ENCODE measurements at places on chromosomes 7 and 10.

- no peak for DNase-seq
Observed at GRCh38 chr7:30912986-30913811, 1.5 kb downstream of the AQP1 start.

DNA sequence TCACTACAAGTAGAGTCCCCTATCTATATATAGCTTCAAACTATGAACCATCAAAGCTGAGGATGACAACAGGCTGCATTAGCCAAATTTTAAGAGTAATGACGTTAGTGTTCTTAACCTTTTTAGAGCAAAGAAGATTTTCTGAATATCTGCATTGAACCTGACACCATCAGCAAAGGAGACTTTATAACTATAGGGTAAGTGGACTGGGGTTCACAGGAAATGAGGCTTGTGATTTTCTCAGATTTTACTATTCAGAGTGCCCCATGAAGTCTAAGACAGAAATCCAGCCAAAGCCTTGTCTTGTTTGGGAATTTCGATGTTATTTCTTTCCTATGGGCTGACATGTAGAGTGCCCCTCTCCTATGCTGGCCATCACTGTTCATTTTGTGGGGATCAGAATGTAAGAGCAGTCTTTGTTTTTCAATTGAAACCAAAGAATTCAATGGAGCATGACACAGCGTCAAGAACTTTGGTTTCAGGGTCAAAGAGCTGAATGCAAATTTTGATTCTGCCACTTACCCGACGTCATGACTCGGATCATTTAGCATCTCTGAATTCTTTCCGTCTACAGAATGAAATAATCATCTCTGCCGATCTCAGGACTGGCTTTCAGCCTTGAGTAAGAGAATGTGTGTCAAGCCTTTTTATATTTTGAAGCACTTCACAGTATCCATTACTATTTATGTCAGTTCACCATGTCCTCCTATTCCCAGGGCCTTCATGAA lies 52.7 kb downstream of the DENND11 start:
- no peak for DNase-seq

GRCh38 chr7:7335215-7335614 lies 152.9 kb downstream of the C1GALT1 start:
- no peak for DNase-seq

DNA sequence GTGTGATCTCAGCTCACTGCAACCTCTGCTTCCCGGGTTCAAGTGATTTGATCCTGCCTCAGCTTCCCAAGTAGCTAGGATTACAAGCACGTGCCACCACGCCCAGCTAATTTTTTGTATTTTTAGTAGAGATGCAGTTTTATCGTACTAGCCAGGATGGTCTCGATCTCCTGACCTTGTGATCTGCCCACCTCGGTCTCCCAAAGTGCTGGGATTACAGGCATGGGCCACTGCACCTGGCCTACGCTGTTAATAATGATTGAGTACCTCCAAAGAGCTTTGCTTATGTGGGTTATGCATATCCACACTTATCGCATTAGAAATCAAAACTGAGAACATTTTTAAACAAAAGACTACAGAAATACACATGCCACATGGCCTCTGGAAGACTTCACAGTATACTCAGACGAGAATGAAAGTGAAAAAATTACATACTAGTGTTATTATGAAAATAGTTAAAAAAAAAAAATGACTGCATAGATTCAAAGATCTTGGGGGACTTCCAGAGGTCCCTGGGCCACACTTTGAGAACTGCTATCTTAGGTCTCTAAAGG lies 25.4 kb downstream of the RPP38 start:
- DNase-seq = no peak

DNA sequence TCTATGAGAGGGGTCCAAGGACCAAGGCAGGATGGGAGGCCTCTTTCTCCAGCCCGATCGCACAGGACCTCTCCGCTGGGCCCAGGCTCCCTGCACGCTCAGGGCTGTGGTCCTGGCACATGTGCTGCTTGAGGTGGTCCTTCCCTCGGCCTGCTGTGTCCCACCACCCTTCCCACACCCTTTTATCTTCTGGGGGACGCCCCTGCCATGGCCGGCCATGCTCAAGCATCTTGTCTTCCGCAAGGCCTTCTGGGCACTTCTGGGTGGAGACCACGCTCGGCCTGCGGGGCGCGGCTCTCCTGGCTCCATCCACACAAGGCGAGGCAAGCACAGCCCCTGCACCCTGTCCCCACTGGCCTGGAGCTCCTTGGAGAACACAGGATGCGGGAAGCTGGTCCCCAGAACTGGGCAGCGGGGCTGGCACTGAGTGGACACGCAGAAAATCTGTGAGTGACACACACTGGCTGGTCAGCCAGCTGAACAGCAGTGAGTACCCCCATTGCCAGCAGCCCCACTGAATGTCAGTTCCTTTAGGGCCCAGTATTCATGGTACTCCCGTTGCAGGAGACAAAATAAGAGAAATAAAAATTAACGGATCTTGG lies 115.9 kb downstream of the TCERG1L start:
- no peak for DNase-seq

GRCh38 chr10:114482480-114483304 lies 78.4 kb upstream of the AFAP1L2 start:
- no peak for DNase-seq

- no peak for DNase-seq
Observed at GRCh38 chr10:24814568-24815313, 91.1 kb upstream of the ARHGAP21 start.

GRCh38 chr7:47905076-47905920 lies 43.0 kb downstream of the PKD1L1 start:
- no peak for DNase-seq
